ENCODE measurements at places on chromosomes 16 and 17. TPM values are rescaled to one million over a fixed set of nuclear protein-coding genes. Genes with fewer than 3 reads are reported as not detected.

GRCh38 chr16:11973070-11973469 is 3.5 kb upstream of the SNX29 start:
- no peak for DNase-seq
- peak overlapping the region; percentile 11 for H3K27ac ChIP-seq
- no peaks in the 10 kb centered on the region for H3K36me3 ChIP-seq
- H3K27me3 ChIP-seq = no peaks in the 10 kb centered on the region
- H3K4me1 ChIP-seq = peaks cover 19% of the 10 kb centered on the region
- no peak overlapping the region for H3K4me3 ChIP-seq

GRCh38 chr17:14157822-14158221 is 78.8 kb downstream of the CDRT15 start:
- DNase-seq = no peak
- no peaks in the 10 kb centered on the region for H3K27me3 ChIP-seq
- no peaks in the 10 kb centered on the region for H3K4me1 ChIP-seq
- H3K27ac ChIP-seq = no peak overlapping the region
- H3K4me3 ChIP-seq = no peak overlapping the region
- H3K36me3 ChIP-seq = no peaks in the 10 kb centered on the region

Gene SDF2
- total RNA-seq = 48.8 TPM

- H3K27ac ChIP-seq = no peak overlapping the region
- H3K36me3 ChIP-seq = no peaks in the 10 kb centered on the region
- H3K27me3 ChIP-seq = peaks cover 29% of the 10 kb centered on the region
- H3K4me3 ChIP-seq = no peak overlapping the region
Observed at GRCh38 chr17:49915670-49916069, 53.3 kb upstream of the DLX4 start.

- no peaks in the 10 kb centered on the region for H3K4me1 ChIP-seq
- DNase-seq = no peak
- no peaks in the 10 kb centered on the region for H3K36me3 ChIP-seq
Observed at GRCh38 chr16:73319261-73319660, 271.3 kb upstream of the ZFHX3 start.

- H3K4me1 ChIP-seq = no peaks in the 10 kb centered on the region
- H3K36me3 ChIP-seq = peaks cover 26% of the 10 kb centered on the region
- H3K27me3 ChIP-seq = no peaks in the 10 kb centered on the region
- no peak overlapping the region for H3K27ac ChIP-seq
- DNase-seq = no peak
Observed at GRCh38 chr16:78116946-78117345, 17.5 kb downstream of the WWOX start.

Measured in lower lobe of right lung (tissue), 2 donors.